ENCODE measurements at places on chromosomes 1 and 21.

DNA sequence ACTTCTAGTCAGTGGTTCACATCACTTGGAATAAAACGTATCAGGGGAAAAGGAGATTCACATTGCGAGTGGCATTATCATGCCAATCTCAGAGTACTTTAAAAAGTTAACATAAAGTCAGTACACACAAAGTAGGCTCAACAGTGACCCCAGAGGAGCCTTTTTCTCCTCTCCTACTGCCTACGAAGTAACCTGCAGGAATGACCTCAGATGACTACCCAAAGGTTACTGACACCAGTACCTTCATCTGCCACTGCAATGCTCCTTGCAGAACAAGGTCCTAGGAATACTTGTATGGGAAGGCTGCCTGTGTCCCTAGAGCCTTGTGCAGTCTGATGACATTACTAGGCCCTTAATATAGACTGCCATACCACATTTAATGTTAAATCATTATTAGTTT lies 389.8 kb upstream of the LYPLAL1 start:
- DNase-seq, result no peak

GRCh38 chr1:92443893-92444292 lies 42.8 kb downstream of the GFI1 start:
- no peak for DNase-seq

- peak; percentile 21 for DNase-seq
Observed at GRCh38 chr1:89953131-89953626, 41.7 kb upstream of the ZNF326 start.

DNA sequence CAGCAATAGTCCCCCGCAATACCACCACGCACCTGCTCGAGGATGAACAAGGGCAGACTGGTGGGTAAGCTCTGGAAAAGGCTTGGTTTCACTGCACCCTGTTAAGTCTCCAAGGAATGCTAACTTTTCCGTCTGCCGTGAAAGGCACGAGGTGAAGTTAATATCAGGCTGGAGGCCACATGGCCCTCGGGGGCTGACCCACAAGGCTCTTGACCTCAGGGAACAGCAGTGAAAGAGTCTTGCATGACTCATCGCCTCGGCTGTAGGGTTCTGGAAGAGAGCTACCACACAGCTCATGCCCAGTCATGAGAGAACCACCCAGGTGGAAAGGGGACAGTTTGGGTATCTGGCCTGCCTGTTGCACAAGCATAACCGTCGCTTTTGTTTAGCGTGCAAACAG lies 24.7 kb downstream of the SCCPDH start:
- DNase-seq, result no peak

GRCh38 chr1:24119489-24119858 lies 7.5 kb upstream of the MYOM3 start:
- DNase-seq, result no peak

DNA sequence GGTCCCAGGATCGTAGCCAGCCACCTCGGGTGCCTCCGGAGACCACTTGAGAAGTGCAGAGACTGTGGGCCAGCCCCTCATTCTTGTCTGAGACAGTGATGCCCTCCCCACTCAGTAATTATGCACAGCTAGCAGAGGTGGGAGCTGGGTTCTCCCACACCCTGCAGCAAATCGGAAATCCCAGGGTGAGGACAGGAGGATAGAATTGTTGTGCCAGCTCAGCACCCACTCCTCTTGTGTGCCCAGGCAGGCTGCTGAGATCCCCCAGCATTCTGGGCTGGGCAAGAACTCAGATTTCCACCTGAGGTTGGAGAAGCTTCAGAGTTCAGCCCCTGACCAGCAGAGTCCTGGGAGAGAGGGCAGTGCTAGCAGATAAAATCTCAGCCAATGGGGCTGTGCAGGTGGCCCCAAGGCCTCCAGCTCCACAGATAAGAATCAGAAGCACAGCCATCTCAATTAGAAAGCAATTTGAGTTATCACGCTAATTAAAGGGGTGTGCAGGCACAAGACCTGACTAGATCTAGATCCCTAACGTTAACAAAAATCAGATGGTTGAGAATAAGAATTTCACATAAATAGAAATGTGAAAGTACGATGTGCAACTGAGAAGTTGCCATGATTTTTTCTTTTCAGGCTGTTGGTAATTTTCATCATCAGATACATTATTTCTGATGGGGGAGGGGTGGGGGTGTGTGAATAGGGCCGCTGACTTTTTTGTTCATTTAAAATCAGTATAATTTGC lies 45.5 kb upstream of the IRF2BP2 start:
- no peak for DNase-seq

DNA sequence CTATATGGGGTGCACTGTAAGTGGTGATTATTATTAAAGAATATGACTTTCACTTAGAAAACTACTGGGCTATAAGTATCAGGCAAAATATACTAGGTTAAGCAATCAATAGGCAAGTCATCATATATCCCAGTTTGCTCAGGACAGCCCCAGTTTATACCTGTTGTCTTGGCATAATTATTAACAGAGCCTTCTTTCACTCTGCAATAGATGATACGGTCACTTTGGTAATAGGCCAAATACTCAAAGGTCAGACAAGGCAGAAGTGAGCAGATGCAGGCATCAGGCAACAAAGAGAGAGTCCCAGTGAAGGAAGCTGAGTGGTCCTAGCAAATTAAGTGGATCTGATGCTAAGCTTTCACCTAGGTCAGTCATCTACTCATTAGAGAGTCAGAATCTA lies 599.9 kb downstream of the LMO4 start:
- no peak for DNase-seq

DNA sequence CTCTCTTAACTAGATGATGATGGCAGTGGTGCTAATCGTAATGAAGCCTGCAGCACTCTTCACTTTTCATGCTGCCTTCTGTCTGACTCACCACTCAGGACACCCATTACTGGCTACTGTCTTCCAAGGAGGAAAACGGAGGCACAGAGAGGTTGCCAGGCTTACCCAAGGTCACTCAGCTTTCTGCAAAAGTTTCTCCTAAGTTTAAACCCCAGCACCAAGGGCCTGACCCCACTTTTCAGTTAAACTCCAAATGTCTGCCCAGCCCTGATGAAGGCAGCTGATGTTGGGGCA lies 78.1 kb upstream of the RUNX3 start:
- no peak for DNase-seq

GRCh38 chr1:226063977-226064815 lies 1.7 kb downstream of the H3-3A start:
- DNase-seq, result no peak

DNA sequence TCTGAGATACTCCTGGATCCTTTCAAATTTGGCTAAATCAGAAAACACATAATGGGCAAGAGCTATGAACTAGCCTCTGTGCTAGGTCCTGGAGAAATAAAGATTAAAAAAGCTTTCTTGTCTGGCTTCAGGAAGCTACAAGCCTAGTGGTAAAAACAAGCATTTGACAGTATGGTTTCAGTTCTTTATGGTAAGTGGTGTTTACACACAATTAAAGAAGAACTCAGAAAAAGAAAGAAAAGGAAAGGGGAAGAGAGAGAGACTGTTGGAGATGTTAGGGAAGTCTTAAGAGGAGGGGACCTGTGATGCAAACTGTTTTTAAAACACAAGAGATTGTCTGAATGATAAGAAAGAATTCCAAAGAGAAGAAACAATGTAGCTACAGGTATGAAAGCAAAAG lies 1.8 kb downstream of the OR10J1 start:
- DNase-seq, result no peak

GRCh38 chr1:160550572-160551034 lies 27.5 kb upstream of the SLAMF6 start:
- DNase-seq, result peak; percentile 63

GRCh38 chr1:236465231-236465958 lies 58.4 kb upstream of the LGALS8 start:
- no peak for DNase-seq

DNA sequence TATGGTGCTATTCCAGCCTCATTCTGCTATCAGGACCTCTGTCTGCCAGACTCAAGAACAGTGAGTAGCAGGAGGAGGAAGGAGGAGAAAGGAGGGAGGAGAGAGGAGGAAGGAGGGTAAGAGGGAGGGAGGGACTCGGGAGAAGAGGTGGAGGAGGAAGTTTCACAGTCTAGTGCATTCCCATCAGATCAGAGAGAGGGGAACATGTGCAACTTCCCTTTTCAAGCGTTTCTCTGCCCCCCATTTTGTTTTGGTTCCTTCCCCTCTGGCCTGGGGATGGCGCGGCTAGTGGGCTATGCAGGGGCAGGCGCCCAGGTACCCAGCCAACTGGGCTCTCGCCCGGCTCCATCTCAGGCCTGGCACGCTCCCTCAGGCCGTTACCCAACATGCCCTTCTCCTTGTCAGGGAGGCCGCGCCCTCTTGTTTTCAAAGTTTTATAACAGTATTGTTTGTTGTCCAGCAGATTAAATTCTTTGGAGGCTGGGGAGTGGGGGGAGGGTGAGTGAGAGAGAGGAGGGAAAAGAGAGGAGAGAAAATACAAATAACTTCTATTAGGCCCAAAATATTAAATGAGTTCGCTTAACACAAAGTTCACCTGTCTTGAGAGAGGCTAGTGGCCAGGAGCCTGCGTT lies 56.0 kb downstream of the CD46 start:
- no peak for DNase-seq

GRCh38 chr1:147676311-147677085 lies 6.2 kb upstream of the ACP6 start:
- DNase-seq, result no peak

- DNase-seq, result no peak
Observed at GRCh38 chr1:185401019-185401418, 84.0 kb upstream of the IVNS1ABP start.

DNA sequence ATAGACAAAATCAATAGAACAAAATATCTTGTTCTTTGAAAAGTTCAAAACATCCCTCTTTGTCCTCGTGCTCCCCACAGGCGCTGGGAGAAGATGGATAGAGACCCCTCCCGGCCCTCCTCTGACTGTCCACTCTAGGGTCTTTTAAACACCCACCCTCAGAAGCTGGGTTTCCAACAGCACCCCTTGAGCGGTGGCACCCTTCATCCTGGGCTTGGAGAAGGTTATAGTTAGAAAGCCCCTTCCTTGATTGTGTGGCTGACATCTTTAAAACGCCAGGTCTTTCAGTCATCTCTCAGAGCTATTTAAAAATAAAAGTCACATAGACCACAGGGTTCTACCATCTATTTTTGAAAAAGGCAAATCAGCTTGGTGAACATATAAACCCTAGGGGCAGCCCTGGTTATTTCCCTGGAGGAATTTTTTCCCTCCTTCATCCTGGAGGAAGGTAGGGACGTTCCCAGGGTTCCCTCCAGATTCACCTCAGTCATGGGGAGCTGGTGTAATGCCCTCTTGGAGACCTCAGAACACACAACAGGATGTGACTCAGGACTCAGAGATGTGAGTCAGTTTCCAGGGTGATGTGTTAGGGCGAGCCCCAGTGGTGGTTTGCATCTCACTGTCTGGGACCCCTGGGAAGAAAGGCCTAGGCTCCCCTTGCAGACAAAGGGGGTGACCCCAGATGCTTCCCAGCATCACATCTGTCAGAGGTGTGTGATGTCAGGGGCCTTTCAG lies 138.5 kb downstream of the CLIC6 start:
- peak; percentile 36 for DNase-seq

DNA sequence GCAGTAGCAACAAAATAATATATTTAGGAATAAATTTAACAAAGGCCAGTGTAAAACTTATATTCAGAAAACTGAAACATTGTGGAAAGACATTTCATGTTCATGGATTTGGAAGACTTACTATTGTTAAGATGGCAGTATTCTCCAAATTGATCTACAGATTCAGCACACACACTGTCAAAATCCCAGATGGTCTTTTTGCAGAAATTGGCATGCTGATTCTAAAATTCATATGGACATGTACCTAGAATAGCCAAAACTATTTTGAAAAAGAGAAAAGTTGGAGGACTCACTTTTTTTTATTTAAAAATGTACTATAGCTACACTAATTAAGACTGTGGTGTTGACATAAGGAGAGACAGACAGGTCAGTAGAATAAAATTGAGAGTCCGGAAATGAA lies 32.0 kb upstream of the SH3D21 start:
- DNase-seq, result no peak

DNA sequence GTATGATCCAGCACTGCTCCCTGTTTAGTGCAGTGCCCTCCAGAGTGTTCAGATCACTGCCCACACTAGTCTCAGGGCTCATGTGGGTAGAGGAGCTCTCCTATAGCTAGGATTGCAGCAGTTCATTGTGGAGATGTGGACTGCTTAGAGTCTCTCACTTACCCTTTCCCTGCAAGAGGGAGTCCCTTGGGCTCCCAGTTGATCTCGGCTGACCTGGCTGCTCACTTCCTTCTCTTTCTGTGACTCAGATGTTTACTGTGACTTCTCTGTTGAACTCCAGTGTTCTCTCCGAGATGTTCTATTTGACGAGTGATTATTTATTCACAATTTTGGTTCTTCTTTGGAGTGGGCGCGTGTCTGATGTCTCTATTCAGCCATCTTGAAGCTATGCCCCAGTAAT lies 141.9 kb downstream of the PTBP2 start:
- DNase-seq, result no peak

DNA sequence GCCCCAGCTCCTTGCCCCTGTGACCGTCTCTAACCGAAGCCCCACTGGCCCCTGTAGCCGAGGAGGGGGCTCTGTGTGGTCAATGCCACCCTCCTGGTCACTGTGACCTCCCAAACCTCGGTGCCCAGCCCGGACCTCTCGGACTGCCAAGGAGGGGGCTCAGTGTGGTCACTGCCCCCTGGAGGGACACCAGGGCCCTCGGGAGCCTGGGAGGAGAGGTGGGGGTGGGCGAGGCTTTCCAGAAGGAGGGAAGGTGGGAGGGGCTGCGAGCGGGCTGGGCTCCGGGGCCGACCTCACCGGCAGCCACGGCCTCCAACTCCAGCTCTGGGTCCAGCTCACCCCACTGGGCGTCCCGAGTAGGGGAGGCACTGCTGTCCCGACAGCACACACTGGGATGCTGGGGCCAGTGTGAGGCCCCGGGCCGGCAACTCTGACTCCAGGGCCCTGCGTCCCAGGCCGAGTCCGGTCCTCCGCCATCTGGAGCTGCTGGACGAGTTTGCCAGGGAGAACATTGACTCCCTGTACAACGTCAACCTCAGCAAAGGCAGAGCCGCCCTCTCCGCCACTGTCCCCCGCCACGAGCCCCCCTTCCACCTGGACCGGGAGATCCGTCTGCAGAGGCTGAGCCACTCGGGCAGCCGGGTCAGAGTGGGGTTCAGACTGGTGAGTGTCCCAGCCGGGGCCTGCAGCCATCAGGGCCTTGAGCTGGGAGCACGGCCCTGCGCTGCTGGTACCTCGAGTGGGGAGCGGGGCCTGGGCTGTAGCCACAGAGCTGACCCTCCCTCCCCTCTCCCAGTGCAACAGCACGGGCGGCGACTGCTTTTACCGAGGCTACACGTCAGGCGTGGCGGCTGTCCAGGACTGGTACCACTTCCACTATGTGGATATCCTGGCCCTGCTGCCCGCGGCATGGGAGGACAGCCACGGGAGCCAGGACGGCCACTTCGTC lies 6.4 kb downstream of the SCNN1D start:
- no peak for DNase-seq

DNA sequence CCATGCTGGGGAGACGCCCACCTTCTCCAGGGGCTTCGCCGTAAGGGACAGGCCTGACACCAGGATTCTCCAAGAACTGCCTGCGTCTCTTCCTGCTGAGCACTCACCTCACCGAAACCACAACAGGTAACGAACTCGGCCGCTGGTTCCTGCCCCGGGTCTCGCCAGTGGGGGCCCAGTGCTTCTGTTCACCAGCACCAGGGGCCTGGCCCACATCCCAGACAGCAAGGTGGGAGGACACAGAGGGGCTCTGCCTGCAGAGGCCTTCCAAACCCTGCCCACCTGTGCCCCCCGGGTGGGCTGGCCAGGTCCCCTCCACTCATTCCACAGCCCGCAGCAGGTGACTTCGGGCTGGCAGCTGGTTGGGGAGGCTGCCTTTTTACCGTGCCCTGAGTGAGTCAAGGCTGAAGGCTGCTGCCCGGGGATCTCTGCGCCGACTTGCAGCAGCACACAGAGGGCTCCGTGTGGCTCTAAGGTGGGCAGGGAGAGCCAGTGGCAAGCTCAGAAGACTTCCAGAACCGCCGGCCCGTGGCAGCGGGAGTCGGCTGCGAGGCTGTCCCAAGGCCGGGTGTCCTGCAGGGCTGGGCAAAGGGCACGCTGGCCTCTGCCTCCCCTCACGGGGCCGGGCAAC lies 14.7 kb upstream of the COL18A1 start:
- DNase-seq, result no peak

Data from stimulated activated CD4-positive, alpha-beta T cell treated with anti-CD3 and anti-CD28 coated beads, Interleukin-4, amount 100 ng/mL, for 4 hours (primary cell).